ENCODE measurements at places on chromosomes 5 and 9. TPM values are rescaled to one million over a fixed set of nuclear protein-coding genes. Genes with fewer than 3 reads are reported as not detected.

CCDC183 gene
- total RNA-seq: 0.85 TPM

HAPLN1 gene
- 3.3 TPM for total RNA-seq

FBLL1 gene
- total RNA-seq: 4.0 TPM

ZFP2 gene
- total RNA-seq: 0.28 TPM

ADGRD2 gene
- total RNA-seq: not detected

DCTN4 gene
- total RNA-seq: 37.7 TPM

FUT7 gene
- not detected for total RNA-seq

ENHO gene
- 33.3 TPM for total RNA-seq

TMC1 gene
- total RNA-seq: not detected

TLR4 gene
- 0.07 TPM for total RNA-seq

SPINK6 gene
- total RNA-seq: not detected

ADAMTS12 gene
- total RNA-seq: 3.0 TPM

FAM120AOS gene
- total RNA-seq: 37.7 TPM

CSF2 gene
- not detected for total RNA-seq

IFNA4 gene
- not detected for total RNA-seq

EPB41L4B gene
- total RNA-seq: 11.8 TPM

AQP7 gene
- not detected for total RNA-seq

TMEM215 gene
- total RNA-seq: 0.10 TPM

PHF24 gene
- 0.37 TPM for total RNA-seq

TMEM252 gene
- not detected for total RNA-seq
